ENCODE measurements at places on chromosomes 6 and 20.

- DNase-seq: no peak
Observed at GRCh38 chr6:107554918-107555317, 65.0 kb downstream of the SOBP start.

DNA sequence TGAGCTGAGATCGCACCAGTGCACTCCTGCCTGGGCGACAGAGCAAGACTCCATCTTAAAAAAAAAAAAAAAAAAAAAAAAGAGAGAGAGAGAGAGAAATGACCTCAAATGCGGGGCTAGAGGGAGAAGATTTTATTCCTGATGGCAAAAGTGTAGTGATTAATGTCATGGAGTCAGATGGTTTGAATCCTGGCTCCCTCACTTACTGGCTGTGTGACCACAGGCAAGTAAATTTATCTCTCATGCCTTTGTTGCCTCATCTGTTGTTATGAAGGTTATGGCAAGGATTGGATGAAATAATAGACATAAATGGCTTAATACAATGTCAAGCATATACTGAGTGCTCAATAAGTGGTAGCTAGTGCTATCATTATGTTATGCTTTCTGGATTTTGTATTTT, 29.3 kb downstream of the RIN2 start:
- no peak for DNase-seq

GRCh38 chr6:14276667-14277404, 159.3 kb downstream of the CD83 start:
- no peak for DNase-seq

- peak; percentile 50 for DNase-seq
Observed at GRCh38 chr6:35583893-35584688, 71.4 kb upstream of the TULP1 start.

GRCh38 chr6:100904316-100904715, 23.2 kb upstream of the ASCC3 start:
- DNase-seq: no peak

DNA sequence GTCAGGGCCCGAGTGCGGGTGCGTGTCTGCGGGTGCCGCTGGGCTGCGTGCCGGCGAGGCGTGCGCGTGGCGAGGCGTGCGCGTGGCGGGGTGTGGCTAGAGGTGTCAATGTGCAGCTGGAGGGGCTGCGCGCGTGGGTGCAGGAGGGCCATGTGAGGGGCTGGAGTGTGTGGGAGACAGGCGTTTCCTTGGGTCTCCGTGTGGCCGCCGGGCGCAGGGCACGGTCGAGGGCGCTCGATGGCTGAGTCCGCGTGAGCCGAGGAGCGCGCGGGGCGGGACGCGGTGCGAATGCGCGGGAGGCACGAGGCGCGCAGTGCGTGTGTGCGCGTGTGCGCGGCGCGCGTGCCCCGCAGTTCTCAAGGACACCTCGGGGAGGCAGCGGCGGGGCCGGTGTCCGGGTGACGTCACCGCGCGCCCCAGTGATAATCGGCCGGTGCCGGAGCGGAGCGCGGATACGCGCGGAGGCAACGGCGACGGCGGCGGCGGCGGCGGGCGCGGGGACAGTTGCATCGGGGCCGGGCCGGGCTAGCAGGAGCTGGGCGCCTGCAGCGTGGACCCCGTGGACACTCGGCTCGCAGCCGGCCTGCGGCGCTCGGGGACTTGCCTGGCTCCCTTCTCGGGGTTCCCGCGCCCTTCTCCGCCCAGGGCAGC, 38.7 kb downstream of the YTHDF1 start:
- DNase-seq: no peak

DNA sequence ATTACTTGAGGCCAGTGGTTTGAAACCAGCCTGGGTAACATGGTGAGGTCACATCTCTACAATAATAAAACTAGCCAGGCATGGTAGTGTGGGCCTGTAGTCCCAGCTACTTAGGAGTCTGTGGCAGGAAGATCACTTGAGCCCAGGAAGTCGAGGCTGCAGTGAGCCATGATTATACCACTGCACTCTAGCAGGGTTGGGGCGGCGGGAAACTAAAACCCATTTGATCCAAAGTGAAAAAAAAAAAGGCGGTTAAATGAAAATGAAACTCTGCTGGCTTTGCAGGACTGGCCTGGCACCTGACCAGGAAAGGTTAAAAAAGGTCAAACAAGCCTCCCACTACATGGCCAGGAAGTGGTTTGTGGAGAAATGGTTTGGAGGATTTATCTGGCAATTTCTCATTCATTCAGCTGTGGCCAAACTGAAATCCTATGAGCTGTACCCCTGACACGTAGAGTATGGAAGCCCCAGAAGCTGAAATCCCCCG, 36.6 kb downstream of the MTRES1 start:
- DNase-seq: no peak

DNA sequence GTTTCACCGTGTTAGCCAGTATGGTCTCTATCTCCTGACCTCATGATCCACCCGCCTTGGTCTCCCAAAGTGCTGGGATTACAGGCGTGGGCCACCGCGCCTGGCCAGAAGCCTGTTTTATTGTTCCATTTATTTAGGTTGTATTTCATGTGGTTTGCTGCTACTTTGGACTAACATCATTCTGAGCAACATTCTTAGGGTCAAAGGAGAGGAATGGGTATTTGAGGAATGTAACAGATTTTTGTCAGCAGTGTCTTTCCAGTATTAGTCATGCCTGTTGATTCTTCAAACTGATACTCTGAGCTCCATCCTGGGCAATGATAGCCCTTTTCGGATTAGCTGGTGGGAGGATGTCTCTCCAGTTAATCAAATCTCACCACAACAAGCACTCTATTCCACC, 213.0 kb upstream of the CITED2 start:
- no peak for DNase-seq

- DNase-seq: no peak
Observed at GRCh38 chr6:29451471-29452193, 5.2 kb downstream of the OR11A1 start.

GRCh38 chr6:157569543-157569942, 188.6 kb downstream of the ZDHHC14 start:
- no peak for DNase-seq

DNA sequence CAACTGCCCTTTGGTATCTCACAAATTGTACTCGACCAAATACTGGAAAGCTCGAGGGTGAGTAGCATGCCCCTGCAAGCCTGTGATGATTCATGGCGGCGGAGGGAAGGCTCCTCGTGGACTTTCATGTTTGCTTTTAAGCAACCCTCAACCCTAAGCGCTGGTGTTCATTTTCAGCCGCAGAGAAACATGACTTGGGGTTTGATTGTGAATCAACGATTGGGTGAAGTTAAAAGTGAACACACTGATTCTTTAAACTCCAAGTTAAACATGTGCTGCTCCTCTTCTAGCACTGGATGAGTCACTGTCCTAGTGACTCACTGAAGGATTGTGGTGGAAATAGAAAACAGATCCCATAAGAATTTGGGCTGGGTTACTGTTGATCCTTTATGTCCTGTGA, 8.3 kb downstream of the CD109 start:
- DNase-seq: no peak

- peak; percentile 10 for DNase-seq
Observed at GRCh38 chr20:52083627-52084232, 107.8 kb downstream of the ZFP64 start.

DNA sequence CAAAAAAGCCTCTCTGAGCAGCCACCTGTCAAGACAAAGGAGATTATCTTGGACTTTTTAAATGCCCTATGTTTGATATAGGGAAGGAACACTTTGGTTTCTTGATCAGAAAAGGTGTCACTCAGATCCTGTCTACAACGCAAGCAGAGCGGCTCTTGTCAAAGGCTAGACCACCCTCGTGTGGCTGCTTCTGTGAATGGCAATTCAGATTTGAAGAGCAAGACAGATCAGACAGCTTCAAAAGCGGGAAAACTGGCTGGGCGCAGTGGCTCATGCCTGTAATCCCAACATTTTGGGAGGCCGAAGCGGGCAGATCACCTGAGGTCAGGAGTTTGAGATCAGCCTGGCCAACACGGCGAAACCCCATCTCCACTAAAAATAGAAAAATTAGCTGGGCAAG, 10.1 kb upstream of the NXT1 start:
- no peak for DNase-seq

DNA sequence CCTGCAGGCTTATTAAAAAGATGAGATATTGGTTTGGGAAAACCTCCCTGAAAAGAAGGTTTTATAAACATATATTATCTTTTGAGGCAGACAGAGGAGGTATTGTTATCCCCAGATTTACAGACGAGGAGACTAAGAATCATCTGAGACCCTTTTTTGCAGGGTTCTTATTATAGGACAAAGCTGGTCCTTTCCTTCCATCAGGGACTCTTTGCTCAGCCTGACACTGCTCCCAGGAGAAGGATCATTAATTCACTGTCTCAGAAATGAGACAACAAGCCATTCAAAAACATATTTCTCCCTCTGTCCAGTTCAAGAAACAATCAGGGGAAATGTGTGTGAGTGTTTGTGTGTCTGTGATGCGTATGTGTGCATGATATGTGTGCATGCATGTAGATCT, 33.5 kb downstream of the HIVEP2 start:
- no peak for DNase-seq

DNA sequence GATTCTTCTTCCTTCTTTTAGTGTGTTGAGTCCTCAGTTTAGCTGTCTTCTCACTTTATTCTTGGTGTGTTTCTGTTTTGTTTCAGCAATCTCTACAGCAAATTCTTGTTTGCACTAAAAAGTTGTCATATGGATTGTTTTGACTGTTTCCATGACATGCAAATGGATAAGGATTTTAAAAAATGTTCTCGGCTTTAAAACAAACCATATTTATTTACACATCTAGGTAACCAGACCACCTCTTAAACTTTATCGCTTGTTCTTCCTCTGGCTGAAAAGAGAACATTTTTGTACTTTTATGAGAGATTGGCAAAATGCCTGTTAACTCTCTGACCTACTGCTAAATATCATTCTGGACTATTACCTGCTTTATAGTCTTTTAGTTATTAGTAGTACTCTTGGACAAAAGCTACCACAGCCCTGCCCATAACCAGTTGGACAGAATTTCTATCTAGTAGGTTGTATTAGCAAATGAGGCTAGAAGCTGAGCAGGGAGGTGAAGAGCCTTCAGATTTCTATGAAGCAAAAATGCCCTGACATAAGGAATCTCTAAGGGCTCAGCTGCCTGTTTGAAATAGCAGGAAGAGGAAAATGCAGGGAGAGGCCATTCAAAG, 268.3 kb downstream of the CD109 start:
- DNase-seq: no peak

DNA sequence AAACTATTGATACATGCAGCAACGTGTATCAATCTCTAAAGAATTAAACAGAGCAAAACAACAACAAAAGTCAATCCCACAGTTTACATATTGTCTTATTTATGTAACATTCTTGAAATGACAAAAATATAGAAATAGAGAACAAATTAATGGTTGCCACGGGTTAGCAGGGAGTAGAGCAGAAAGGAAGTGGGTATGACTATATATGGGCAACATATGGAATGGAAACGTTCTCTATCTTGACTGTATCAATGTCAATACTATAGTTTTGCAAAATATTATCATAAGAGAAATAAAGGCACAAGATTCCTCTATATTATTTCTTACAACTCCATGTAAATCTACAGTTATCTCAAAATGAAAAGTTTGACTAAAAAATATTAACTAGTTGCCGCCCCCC, 12.8 kb downstream of the AK9 start:
- no peak for DNase-seq

DNA sequence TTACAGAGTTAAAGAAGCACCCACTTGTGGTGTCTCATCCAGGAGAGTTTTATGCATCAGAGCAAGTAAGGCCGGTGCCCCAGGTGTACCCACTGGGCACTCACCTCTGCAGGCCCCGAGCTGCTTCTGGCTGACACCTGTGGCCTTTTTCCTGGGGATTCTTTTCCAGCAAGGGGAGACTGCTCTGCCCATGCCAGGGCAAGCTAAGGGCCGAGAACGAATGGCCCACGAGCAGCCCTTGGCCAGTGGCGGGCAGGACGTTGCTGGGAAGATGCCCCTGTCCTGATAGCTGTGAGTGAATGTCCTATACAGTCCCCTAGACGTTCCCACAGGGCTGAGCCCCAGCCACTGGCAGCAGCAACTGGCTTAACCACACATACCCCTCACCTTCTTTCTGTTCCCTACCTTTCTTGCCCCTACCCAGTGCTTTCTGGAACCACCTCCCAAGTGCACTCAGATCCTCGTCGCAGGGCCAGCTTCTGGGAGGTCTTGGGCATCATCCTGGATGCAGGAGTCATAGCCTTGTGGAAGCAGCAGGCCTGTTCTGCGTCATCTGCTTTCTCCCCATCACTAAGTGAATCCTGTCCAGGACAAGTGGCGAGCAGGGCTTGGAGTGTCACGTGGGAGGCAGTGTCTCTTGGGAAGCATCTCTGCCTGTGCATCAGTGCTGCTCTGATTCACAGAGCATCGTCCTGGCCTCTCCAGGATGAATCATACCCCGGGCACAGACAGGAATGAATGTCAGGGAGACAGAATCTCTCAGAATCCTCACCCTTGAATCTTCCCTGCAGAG, 32.5 kb downstream of the SYNDIG1 start:
- no peak for DNase-seq

DNA sequence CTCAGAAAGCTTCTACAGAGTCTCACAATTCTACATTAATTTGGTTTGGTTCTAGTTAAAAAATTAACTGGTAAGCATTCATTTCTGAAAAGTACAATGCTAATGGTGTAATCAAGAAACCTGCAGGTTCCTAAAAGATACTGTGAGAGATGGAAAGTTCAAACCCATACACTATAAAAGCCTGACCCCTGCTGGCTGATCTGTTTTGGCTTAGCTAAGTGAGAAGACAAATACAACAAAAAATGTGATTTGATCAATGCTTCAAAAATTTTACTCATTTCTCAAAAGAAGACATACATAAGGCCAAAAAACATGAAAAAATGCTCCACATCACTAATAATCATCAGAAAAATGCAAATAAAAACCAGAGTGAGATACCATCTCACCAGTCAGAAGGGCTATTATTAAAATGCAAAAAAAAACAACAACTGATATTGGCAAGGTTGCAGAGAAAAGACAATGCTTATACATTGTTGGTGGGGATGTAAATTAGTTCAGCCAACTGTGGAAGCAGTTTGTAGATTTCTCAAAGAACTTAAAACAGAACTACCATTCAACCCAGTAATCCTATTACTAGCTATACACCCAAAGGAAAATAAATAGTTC, 102.8 kb downstream of the MOXD1 start:
- DNase-seq: no peak

DNA sequence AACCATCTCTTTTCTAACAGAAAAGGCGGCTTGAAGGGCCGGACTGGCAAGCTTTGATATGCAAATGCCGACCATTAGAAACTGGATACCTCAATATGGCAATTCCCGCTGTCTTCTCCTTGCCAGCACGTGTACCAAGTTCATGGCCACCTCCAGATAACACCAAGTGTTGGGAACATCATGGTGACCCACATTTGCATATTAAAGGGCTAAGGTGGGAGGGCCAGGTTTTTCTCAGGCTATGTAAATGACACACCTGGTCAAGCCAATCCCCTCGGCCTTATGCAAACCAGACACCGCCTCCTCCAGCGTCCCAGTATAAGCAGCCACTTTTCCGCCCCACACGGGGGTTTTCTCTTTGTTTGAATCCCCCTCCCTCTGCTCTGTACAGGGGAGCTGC, 110.7 kb downstream of the DACT2 start:
- DNase-seq: no peak
